IPS DF 6.9 (cell line): ENCODE measurements at places on chromosomes 4 and X.

GRCh38 chr4:610411-611261, 14.7 kb upstream of the PDE6B start:
- no peaks in the 10 kb centered on the region; the same call in 1 of the 2 replicates for H3K27me3 ChIP-seq
- no peaks in the 10 kb centered on the region for H3K4me1 ChIP-seq
- no peaks in the 10 kb centered on the region for H3K36me3 ChIP-seq
- H3K27ac ChIP-seq = no peak overlapping the region

DNA sequence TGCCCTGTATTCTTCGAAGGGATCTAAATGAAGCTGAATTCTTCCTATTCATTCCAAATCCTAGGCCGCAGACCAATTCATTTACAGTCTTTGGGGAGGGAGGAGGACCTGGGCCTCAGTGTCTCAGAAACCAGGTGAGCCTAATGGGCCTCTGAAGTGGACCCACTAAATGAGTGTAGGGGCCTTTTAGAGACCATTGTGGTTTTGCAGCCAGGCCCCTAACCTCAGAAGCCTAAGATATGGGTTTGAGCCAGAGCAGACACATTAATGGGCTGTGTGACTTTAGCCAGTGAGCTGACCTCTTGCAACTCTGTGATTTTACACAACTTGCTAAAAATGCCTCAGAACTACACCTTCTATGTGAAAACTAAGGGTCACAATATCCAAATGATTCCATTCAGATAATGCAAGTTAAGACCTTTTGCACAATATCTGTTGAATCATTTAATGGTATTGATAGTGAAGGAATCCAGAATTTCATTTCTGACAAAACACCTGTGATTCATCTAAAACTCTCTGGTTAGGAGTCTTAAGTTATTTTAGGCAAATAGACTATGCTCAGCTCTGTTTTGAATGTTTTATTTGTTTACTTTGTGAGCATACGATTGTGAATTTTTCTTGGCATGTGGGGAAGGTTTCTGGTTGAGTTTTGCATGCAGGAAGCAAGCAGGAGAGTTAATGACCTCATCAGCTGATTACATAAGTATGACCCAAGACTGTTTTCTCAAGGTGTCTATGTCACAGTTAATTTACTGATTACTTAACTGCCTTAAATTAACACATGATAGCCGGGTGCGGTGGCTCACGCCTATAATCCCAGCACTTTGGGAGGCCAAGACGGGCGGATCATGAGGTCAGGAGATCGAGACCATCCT, 75.0 kb downstream of the EVC start:
- no peak overlapping the region for H3K27ac ChIP-seq
- no peak overlapping the region for H3K4me3 ChIP-seq
- no peaks in the 10 kb centered on the region for H3K27me3 ChIP-seq
- H3K36me3 ChIP-seq = 0 out of 2 replicates have a peak, but pooled peaks cover 3% of the 10 kb centered on the region
- DNase-seq = no peak

DNA sequence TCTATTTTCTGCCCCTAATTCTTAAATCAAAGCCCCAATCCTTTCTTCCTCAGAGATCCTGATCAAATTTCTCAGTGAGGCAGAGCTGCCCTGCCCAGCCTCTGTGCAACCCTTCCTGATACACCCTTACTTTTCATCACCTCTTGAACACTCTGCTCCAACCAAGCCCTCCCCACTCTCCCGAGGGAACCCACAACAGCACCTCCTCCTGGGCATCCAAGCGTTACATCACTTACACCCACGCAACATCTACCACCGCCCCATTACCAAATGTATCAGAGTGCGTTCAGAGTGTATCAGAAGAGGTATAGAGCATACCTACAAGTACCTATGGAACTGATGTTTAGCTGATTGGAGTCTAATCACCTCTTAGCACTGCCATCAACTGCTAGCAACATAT, 186.5 kb downstream of the RAP1GDS1 start:
- DNase-seq = peak; percentile 25
- no peak overlapping the region for H3K4me3 ChIP-seq
- no peaks in the 10 kb centered on the region for H3K36me3 ChIP-seq
- H3K27ac ChIP-seq = no peak overlapping the region
- no peaks in the 10 kb centered on the region for H3K4me1 ChIP-seq

DNA sequence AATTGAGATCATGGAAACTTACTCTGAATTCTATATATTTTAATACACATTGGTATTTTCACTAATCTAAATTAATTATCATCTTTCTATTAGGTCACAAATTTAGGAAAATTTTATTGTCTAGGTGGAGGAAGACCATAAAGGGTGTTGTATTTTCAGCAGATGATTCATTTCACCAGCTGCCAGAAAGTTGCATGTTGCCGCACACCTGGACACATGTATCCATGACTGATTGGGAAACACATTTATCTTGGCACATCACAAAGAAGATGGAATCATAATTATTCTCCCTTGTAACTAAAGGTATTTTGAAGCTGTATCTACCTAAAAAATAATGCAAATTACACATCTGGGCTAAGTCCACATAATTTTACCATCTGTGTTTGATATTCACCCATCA, 33.1 kb downstream of the SLC7A11 start:
- no peak overlapping the region for H3K4me3 ChIP-seq
- H3K27ac ChIP-seq = no peak overlapping the region
- H3K4me1 ChIP-seq = no peaks in the 10 kb centered on the region
- DNase-seq = no peak

DNA sequence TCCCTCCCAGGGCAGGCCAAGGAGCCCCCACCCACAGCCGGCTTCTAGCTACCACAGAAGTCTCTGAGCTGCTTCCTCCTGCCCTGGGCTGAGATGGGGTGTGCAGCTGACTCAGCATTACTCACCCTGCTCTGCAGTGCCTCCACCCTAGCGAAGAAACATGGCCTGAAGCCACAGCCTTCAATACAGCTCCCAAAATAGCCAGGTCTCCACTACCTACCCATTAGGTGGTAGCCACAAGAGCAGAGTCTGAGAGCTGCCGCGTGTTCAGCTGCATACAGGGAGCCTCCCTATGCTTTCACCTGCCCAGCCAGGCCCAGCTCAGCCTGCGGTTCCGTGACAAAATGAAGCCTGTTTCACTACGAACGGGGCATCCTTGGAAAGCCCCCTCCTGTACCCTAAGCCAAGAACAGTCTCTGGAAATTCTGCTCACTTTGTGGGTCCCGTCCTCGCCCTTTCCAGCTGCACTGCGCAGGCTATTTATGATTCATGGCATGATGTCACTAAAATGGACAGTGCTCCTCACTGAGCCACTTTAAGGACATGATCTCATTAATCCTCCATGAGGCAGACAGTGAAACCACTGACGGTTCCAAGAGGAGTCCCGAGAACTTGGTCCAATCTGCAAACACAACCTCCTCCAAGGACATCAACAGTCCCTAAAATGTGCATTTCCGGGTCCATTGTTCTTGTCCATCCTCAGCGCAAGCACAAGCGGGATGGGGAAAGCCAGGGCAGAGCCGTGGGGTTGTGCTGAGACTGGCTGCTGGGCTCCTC, 20.2 kb downstream of the WDR1 start:
- no peak overlapping the region for H3K4me3 ChIP-seq
- DNase-seq = no peak
- no peaks in the 10 kb centered on the region for H3K27me3 ChIP-seq
- peaks cover 7% of the 10 kb centered on the region for H3K4me1 ChIP-seq

- DNase-seq = peak; percentile 64
- peaks cover 3% of the 10 kb centered on the region; the same call in 1 of the 2 replicates for H3K4me1 ChIP-seq
- peaks cover 6% of the 10 kb centered on the region for H3K27me3 ChIP-seq
- H3K4me3 ChIP-seq = peak overlapping the region; percentile 71; the same call in 1 of the 2 replicates
Measured at GRCh38 chr4:42151568-42152506, 618 bp downstream of the BEND4 start.

DNA sequence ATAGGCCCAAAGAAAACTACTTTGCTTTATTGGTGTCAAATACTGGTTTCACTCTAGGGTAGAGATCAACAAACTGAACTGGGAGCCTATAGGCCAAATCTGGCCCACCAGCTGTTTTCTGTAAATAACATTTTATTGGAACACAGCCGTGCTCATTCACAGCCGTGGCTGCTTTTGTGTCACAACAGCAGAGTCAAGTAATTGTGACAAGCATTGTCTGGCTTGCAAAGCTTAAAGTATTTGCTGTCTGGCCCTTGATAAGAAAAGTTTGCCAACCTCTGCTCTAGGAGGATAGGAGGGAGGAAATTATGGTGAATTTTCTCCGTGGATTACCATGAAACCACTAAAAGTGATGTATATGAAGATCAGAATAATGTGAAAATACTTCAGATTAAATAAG, 53.4 kb downstream of the GPAT3 start:
- no peaks in the 10 kb centered on the region for H3K27me3 ChIP-seq
- peaks cover 3% of the 10 kb centered on the region; the same call in 1 of the 2 replicates for H3K4me1 ChIP-seq
- H3K36me3 ChIP-seq = no peaks in the 10 kb centered on the region

DNA sequence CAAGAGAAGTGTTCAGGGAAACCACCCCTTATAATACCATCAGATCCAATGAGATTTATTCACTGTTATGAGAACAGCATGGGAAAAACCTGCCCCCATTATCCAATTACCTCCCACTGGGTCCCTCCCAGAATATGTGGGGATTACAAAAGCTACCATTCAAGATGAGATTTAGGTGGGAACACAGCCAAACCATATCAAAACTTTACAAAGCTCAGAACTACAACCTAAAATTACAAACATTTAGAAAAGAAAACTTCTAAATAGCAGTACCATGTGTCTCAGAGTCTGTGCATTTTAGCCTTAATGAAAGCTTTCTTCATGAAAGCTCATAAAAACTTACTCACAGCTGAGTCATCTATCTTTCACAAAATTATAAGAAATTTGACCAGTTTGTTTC, 1442.8 kb upstream of the PCDH7 start:
- H3K27me3 ChIP-seq = no peaks in the 10 kb centered on the region
- DNase-seq = no peak
- H3K36me3 ChIP-seq = no peaks in the 10 kb centered on the region
